Testis (tissue), 5 donors: ENCODE measurements at places on chromosomes 4 and X. TPM values are rescaled to one million over a fixed set of nuclear protein-coding genes. Genes with fewer than 3 reads are reported as not detected.

DNA sequence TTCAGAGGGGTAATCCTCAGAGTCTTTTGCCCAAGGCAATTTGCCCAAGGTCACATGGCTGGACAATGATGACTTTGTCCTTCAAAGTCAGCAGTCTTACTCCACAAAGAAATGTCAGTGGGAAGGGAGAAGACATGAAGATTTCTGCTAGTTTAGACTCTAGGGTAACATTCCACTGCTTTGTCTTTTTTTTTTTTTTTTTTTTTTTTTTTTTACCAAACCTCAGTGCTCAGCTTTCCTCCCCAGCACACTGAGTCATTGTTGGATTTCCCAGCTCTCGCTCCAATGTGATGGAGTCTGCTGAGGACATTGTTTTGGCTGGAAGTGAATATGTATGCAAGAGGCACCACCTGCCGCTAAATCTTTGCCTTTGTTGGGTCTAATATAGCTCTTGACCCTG lies 7.2 kb upstream of the C1QTNF7 start:
- no peaks in the 10 kb centered on the region for H3K36me3 ChIP-seq
- no peak overlapping the region for H3K27ac ChIP-seq
- no peak overlapping the region for H3K4me3 ChIP-seq
- no peaks in the 10 kb centered on the region for H3K27me3 ChIP-seq
- peaks cover 2% of the 10 kb centered on the region for H3K4me1 ChIP-seq

DNA sequence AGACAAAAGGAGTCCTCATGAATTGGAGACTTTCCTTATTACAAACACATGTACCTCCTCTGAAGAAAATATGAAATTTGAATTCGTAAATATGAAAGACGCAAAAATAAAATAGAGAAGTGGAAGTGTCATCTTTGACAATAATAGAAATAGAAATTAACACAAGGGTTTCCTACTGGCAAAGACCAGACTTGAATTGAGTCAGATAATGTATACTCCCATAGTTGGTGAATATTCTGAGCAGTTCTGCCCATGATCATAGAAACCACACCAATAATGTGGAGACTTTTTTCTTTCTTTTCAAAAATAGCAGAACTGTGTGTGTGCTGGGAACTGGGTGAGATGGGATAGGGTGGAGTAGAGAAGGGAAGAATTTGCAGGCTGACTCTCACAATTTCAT lies 277.7 kb upstream of the TET2 start:
- no peaks in the 10 kb centered on the region for H3K4me1 ChIP-seq
- no peak overlapping the region for H3K4me3 ChIP-seq
- H3K27me3 ChIP-seq: no peaks in the 10 kb centered on the region
- H3K36me3 ChIP-seq: no peaks in the 10 kb centered on the region
- H3K27ac ChIP-seq: no peak overlapping the region

DNA sequence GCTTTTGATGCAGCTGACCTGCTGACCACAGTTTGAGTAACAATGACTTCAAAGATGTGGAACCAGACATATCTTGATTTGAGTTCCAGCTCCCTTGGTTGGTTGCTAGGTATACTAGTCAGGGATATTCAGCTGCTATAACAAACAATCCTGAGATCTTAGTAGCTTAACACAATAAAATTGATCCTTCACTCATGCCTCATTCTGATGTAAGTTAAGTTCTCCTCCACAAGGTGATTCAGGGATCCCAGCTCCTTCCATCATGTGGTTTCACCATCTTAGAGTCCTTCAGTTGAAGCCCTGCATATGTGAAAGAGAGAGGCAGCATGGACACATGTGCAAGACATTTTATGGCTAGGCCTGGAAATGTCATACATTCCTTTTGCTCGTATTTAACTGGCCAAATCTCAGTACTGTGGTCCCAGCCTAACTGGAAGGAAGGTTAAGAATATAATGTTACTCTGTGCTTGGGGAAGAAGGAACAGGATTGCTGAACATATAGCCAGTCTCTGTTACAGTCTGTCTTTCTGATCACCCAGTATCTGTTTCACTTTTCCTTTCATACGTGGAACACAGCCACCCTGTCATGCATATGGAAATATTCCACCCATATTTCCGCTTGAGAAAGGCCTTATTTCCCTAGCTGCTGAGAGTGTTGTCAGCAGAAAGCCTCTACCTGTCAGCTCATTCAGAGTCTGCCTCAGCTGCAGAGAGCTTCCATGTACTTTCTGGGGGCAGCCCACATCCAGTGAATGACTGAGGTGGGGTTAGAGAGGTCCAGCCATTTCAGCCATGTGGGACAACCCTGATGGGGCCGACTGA lies 7.1 kb downstream of the SMIM9 start:
- no peaks in the 10 kb centered on the region for H3K36me3 ChIP-seq
- H3K4me1 ChIP-seq: no peaks in the 10 kb centered on the region
- DNase-seq: no peak
- H3K4me3 ChIP-seq: no peak overlapping the region
- H3K27ac ChIP-seq: no peak overlapping the region

GRCh38 chr4:116005806-116006088 lies 892.3 kb upstream of the NDST4 start:
- DNase-seq: no peak
- no peaks in the 10 kb centered on the region for H3K27me3 ChIP-seq
- no peak overlapping the region for H3K4me3 ChIP-seq
- no peaks in the 10 kb centered on the region for H3K4me1 ChIP-seq
- H3K27ac ChIP-seq: no peak overlapping the region
- H3K36me3 ChIP-seq: no peaks in the 10 kb centered on the region

DNA sequence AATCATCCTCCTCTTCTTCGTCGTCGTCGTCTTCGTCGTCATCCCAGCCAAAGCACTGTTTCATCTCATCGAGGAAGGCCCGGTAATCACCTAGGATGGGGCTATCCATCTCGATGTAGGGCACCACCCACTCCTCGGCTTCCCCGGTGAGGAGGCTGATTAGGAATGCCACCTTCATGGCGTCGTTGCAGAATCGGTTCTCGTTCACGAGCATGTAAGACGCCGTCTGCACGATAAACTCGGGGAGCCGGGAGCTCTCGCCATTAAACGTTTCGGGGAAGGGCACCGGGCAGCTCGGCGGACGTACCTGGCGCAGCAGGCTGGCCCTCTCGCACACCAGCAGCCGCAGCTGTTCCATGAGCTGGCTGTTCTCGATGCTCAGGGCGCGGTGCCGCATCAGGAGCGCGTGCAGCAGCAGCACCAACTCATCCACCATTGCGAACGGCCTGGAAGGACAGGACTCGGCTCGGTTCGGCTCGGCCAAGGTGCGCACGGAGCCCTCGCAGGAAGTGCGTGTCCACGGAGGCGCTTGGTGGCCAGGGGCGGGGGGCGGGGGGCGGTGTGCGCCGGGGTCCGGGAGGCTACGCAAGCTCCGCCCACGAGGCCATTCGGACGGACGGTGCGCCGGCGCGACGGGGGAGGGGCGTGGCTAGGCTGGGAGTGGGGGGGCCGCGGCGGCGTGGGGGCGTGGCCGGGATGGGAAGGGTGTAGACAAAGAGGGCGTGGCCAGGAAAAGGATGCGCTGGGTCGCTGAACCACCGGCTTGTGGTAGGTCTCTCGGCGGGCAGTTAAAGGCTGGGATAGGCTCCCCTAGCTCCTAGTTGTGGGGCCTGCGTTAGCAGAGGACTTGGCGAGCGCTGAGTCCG lies at the start of gene LDOC1:
LDOC1 (minus strand) TSS at position 544 of the 866 bp plus-strand sequence; CDS start at position 436, 108 bp downstream.
- no peaks in the 10 kb centered on the region for H3K4me1 ChIP-seq
- H3K36me3 ChIP-seq: no peaks in the 10 kb centered on the region
- peak; percentile 89 for DNase-seq
- H3K4me3 ChIP-seq: peak within 1 kb of the TSS; percentile 71
- no peak within 1 kb of the TSS for H3K27ac ChIP-seq

GRCh38 chr4:72564184-72564583 lies 4.8 kb downstream of the ADAMTS3 start:
- no peak overlapping the region for H3K4me3 ChIP-seq
- no peaks in the 10 kb centered on the region for H3K4me1 ChIP-seq
- no peak overlapping the region for H3K27ac ChIP-seq
- no peak for DNase-seq
- no peaks in the 10 kb centered on the region for H3K27me3 ChIP-seq

DNA sequence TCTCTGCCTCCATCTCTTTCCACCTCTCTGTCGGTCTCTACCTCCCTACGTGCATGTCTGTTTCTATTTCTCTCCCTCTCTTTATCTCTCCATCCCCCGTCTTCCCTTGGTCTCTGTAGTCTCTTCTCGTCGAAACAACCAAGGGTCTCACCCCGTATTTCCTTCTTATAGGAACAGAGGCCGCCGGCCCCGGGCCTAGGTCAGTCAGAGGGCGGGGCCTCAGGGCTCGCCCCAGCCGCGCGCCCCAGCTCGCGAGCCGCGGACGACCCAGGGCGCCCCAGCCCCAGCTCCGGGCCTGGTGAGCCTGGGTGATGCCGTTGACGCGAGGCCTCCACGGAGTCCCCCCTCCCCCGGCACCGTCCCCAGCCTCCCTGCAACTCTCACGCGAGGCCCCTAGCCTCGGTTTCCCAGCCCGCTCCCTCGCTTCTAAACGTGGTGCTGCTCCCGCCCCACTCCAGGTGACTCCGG lies 6.6 kb downstream of the TIMM17B start:
- H3K27ac ChIP-seq: peak overlapping the region; percentile 80
- DNase-seq: no peak
- peak overlapping the region; percentile 56 for H3K4me3 ChIP-seq
- no peaks in the 10 kb centered on the region for H3K27me3 ChIP-seq

DNA sequence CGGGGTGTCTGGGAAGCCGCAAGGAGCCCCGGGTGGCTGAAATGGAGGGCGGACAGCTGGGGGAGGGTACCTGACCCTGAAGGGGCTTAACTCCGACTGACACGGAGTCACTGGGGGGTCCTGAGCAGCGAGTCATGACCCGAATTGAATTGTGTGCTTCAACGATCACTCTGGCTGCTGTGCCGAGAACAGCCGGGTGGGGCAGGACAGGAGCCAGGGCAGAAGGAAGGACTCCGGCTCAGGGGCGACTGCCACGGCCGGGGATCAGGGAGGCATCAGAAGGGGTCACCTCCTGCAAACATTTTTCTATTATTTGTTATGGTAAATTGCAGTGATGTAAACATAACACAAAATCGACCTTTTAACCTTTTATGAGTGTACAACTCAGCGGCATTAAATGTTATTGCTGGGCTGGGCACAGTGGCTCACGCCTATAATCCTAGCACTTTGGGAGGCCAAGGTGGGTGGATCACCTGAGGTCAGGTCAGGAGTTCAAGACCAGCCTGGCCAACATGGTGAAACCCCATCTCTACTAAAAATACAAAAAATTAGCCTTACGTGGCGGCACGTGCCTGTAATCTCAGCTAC lies 21.6 kb downstream of the ZFYVE28 start:
- H3K4me3 ChIP-seq: no peak overlapping the region
- H3K4me1 ChIP-seq: peaks cover 23% of the 10 kb centered on the region
- no peaks in the 10 kb centered on the region for H3K36me3 ChIP-seq
- no peak for DNase-seq

- no peak overlapping the region for H3K27ac ChIP-seq
- H3K4me1 ChIP-seq: no peaks in the 10 kb centered on the region
- no peak for DNase-seq
- H3K27me3 ChIP-seq: no peaks in the 10 kb centered on the region
- H3K36me3 ChIP-seq: no peaks in the 10 kb centered on the region
Observed at GRCh38 chrX:3445806-3446490, 99.5 kb upstream of the MXRA5 start.

- no peak overlapping the region for H3K27ac ChIP-seq
- DNase-seq: peak; percentile 33
- H3K36me3 ChIP-seq: no peaks in the 10 kb centered on the region
- H3K27me3 ChIP-seq: no peaks in the 10 kb centered on the region
- H3K4me1 ChIP-seq: peaks cover 23% of the 10 kb centered on the region
Observed at GRCh38 chr4:112516471-112517066, 589 bp upstream of the NEUROG2 start.

GRCh38 chr4:168822481-168822880 lies 187.6 kb downstream of the CBR4 start:
- H3K36me3 ChIP-seq: no peaks in the 10 kb centered on the region
- DNase-seq: no peak
- H3K27me3 ChIP-seq: no peaks in the 10 kb centered on the region
- no peak overlapping the region for H3K4me3 ChIP-seq
- H3K27ac ChIP-seq: no peak overlapping the region

GRCh38 chr4:103076747-103077347 lies at the start of gene SLC9B2:
TSS of gene SLC9B2 (minus strand) at chr4:103076761. CDS start at chr4:103067550, 9,211 bp downstream.
- no peaks in the 10 kb centered on the region for H3K36me3 ChIP-seq
- DNase-seq: no peak

GRCh38 chr4:21948347-21949072 lies at the start of gene KCNIP4:
TSS of gene KCNIP4 (minus strand) at chr4:21948772.
- H3K4me1 ChIP-seq: no peaks in the 10 kb centered on the region
- peak; percentile 23 for DNase-seq
- H3K27ac ChIP-seq: no peak within 1 kb of the TSS
- H3K27me3 ChIP-seq: no peaks in the 10 kb centered on the region
- peak within 1 kb of the TSS; percentile 63 for H3K4me3 ChIP-seq
- no peaks in the 10 kb centered on the region for H3K36me3 ChIP-seq

- no peaks in the 10 kb centered on the region for H3K4me1 ChIP-seq
- H3K27me3 ChIP-seq: no peaks in the 10 kb centered on the region
- H3K36me3 ChIP-seq: no peaks in the 10 kb centered on the region
Observed at GRCh38 chrX:46366381-46367207, 178.6 kb downstream of the ZNF674 start.

DNA sequence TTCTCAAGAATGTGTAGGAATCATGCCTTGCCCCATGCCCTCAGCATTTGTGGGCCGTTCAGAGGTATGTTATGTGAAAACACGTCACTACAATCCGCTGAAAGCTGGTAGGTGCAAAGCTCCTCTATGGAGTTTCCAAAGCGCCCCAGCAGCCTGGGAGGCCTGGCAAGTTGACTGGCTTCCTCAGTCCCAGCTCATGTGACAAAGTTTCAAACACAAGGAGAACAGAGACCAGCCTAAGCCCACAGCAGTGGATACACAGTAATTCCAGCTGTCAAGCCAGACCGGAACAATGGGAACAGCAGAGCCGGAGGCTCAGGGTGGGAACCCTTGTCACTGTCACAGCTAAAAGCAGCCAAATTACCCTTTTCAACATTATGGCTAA lies 33.5 kb downstream of the NAT8L start:
- DNase-seq: no peak
- no peaks in the 10 kb centered on the region for H3K4me1 ChIP-seq
- H3K27ac ChIP-seq: no peak overlapping the region
- H3K27me3 ChIP-seq: no peaks in the 10 kb centered on the region
- no peak overlapping the region for H3K4me3 ChIP-seq
- H3K36me3 ChIP-seq: no peaks in the 10 kb centered on the region

- H3K27me3 ChIP-seq: no peaks in the 10 kb centered on the region
- no peak overlapping the region for H3K27ac ChIP-seq
Observed at GRCh38 chr4:1615786-1616556, 68.1 kb downstream of the FAM53A start.

Gene DUSP21
- 6.0 TPM for total RNA-seq

Gene ASB12
- 0.62 TPM for total RNA-seq

Gene HPSE
- 0.79 TPM for total RNA-seq

Gene NOX1
- total RNA-seq: not detected

Gene MAD2L1
- 11.1 TPM for total RNA-seq

Gene HMGN5
- 107 TPM for total RNA-seq

Gene SULT1E1
- total RNA-seq: not detected

Gene TRMT10A
- 13.1 TPM for total RNA-seq
